Gastrocnemius medialis (tissue), 4 donors: ENCODE measurements at places on chromosomes 5 and 9.

DNA sequence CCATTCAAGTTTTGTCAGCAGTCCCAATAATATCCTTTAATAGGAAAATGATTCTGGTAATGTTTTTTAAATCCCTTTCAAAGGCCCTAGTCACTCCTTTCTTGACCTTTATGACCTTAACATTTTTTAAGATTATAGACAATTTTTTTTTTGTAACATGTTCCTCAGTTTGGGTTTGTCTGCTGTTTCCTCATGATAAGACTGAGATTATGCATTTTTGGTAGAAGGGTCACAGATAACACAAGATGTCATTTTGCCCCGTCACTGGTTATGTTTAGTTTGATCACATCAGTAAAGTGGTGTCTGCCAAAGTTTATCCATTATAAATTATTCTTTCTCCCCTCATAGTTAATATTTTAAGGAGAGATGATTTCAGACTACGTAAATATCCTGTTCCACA is 16.0 kb upstream of the PTPDC1 start:
- DNase-seq: no peak

DNA sequence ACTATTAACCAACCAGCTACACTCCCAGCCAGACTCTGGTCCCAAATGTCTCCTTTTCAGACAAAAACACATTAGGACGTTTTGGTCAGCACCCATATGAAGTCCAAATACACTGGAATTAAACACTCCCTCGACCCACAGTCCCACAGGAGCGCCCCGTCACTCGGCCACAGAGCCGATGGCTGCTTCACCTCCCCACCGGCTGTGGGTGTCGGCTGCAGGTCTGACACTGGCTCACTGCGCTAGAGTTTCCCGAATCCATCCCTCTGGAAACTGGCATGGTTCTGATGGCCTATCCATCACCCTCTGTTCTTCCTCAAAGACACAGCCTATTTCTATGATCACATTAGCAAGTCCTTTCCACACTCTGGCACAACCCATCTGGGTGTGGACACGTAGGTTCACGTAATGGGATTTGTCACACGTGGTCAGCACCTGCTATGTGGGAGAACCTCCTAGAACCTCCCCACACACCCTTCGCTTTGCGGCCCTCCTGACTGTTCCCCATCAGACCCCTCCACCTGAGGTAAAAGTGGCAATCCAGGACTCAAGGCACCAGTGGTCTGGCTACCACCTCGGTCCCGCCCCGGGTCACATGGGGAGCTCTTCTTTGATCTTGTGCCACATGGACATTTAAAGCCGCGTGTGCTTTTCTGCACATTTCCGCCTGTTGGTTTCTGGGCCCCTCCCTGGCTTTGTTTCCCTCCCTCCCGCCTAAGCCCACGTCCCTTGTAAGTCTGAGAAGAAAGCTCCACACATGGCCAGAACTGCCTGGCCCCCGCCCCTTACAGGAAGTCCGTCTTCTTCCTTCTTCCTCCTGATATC is 131.1 kb upstream of the PHYKPL start:
- DNase-seq: no peak

- DNase-seq: peak; percentile 67
Observed at GRCh38 chr9:72305102-72305546, 59.9 kb downstream of the ZFAND5 start.

- no peak for DNase-seq
Observed at GRCh38 chr5:128237000-128237399, 153.4 kb downstream of the SLC12A2 start.

DNA sequence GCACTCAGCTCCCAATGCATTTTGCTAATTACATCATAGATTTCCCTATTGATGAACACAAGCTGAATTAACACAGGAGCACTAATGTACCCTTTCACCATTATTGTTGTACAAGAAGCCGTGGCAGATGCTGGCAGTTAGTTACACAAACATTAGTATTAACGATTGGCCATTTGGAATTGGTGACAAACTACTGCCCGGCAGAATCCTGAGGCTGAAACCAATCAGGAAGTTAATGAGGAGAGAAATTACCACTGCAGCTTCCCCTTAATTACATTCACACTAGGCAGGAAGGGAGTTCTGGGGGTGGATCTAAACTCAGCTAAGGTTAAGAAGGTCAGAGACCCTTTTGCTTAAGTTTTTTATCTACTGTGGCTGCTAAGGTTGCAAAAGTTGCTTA is 9.6 kb upstream of the DMRT3 start:
- DNase-seq: no peak

GRCh38 chr5:27818888-27819287 is 780.5 kb upstream of the CDH9 start:
- no peak for DNase-seq

- no peak for DNase-seq
Observed at GRCh38 chr5:27015758-27016157, 22.6 kb downstream of the CDH9 start.

DNA sequence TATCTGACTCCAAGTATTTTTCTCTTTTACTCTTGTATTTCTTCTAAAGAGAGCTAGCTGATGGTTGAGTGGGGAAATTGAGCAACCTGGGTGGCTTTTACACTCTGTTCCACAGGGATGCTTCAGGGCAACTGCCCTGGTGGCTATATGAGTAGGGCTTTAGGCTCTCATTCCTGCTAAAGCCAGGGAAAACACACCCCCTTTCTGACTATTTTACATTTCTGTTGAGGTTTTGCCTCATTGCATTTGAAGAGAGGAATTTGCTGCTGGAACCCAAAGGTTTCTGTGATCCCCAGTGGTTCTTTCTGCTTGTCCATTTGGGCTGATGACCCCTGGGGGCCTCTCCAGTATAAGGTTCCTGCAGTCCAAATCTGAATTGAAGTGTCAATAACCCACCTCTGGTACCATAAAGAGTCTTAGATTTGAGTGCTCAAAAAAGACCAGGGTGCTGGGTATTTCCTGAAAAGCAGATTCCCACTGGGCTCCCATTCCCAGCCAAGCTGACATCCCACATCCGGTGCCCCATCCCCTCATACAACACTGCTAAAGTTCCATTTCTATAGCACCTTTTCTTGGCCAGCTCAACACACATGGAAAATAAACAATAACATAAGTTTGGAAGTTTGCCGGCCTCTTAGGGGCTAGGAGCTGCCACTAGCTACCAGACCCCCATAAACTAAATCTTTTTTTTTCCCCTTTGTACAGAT is 59.5 kb downstream of the PAPPA start:
- DNase-seq: no peak
